Stimulated activated CD8-positive, alpha-beta memory T cell treated with anti-CD3 and anti-CD28 coated beads, Interleukin-2, amount 100 ng/mL, for 1 hour (primary cell): ENCODE measurements at places on chromosomes 2 and 18.

- no peak for DNase-seq
Observed at GRCh38 chr2:189095101-189095500, 84.5 kb downstream of the COL5A2 start.

DNA sequence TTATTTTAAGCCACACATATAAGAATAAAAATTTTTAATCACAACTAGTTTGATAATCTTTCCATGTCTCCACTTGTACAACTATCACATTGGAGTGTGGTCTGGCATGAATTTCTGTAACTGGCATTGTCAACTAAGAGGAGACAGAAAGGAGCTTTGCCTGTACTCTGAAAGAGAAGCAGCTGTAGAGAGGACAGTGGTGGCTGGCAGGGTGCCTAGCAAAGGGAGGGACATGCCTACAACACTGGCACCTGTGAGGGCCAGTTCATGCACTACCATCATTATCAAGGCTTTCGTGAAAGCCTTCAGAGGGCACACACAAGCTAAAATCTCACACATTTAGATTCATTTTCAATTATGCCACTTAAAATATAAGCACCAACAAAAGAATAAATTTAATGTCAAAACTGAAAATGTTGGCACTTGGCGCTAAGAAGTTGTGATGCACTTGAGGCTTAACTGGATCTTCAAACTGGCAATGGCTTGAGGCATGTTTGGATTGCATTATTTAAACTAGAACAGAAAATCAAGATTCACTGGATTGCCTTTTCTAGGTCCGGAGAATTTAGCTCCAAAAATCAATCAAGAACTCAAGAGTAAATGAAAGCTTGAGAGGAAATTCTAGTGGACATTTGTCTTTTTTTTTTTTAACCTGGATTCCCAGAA lies 238.6 kb downstream of the ZNF385B start:
- no peak for DNase-seq

GRCh38 chr18:3857544-3857943 lies 407.6 kb downstream of the TGIF1 start:
- no peak for DNase-seq

GRCh38 chr18:34131006-34131405 lies 93.7 kb downstream of the NOL4 start:
- DNase-seq: no peak

- no peak for DNase-seq
Observed at GRCh38 chr2:156896294-156896693, 361.2 kb upstream of the GALNT5 start.

DNA sequence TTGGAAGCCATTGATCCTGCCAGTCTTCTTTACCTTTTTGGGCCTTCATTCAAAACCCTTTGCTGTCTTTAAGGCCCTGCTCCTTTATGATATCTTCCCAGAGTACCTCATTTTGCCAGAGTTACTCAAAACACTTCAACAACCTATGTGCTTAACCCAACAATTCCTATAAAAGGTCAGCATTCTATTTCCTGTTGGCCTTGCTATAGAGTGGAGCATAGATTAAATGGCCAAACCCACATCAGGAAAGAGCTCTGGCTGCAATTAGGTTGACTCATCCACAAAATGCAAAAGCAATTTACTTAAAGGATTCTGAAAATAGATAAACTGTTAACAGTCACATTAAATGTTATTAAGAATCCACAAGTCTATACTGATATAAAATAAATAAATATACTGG lies 21.2 kb downstream of the MRPL33 start:
- DNase-seq: no peak

GRCh38 chr2:217667512-217667911 lies 335.3 kb downstream of the TNS1 start:
- no peak for DNase-seq

DNA sequence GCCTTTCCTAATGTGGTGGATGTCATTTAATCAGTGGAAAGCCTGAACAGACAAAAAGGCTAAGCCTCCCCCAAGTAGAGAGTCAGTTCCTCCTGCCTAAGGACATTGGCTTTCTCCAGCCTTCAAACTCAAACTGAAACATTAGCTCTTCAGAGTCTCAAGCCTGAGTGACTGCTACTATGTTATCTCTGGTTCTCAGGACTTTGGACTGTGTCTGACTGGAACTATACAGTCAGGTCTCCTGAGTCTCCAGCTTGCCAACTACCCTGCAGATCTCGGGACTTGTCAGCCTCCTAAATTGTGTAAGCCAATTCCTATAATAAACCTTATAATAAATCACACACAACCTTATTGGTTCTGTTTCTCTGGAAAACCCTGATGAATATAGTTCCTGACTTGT lies 12.6 kb downstream of the HYCC2 start:
- no peak for DNase-seq

- DNase-seq: no peak
Observed at GRCh38 chr2:150379166-150379565, 108.3 kb downstream of the RND3 start.

- no peak for DNase-seq
Observed at GRCh38 chr2:2114707-2115245, 216.3 kb downstream of the MYT1L start.

DNA sequence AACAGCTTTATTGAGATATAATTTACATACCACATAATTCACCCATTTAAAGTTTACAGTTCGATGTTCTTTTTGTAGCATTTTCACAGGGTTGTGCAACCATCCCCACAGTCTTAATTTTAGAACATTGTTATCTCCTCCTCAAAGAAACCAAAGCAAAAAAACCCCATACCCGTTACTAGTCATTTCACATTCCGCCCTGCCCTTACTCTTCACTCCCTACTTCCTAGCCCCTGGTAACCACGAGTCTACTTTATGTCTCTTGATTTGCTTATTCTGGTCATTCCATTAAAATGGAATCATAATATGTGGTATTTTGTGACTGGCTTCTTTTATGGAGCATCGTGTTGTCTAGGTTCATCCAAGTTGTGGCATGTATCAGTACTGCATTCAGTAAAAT lies 137.7 kb downstream of the TANC1 start:
- no peak for DNase-seq
